ENCODE measurements at places on chromosomes 5 and 9. TPM values are rescaled to one million over a fixed set of nuclear protein-coding genes. Genes with fewer than 3 reads are reported as not detected.

DNA sequence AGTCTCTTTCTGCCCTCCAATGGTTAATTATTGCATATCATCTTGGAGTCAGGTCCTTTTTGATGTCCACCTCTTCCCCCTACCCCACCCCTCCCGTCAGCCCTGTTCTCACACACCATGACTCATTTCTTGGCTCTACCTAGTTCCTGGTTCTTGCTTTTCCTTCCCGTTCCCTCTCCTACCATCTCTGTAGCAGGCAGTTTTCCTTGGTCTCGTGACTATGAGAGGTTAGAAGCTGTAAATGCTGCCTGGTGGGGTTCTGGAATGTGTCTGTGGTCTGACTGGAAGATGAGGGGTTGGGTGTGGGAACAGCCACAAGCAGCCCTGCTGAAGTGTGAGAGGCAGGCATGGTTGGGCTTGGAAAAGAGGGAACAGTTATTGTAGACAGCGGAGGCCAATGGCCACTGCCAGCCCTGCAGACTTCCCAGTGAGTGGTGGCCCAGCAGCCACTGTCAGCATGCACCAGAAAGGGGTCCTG is 18.2 kb downstream of the SLC22A5 start:
- DNase-seq = no peak
- peaks cover 57% of the 10 kb centered on the region for H3K4me1 ChIP-seq
- peaks cover 3% of the 10 kb centered on the region for H3K36me3 ChIP-seq
- H3K27ac ChIP-seq = peak overlapping the region; percentile 52

DNA sequence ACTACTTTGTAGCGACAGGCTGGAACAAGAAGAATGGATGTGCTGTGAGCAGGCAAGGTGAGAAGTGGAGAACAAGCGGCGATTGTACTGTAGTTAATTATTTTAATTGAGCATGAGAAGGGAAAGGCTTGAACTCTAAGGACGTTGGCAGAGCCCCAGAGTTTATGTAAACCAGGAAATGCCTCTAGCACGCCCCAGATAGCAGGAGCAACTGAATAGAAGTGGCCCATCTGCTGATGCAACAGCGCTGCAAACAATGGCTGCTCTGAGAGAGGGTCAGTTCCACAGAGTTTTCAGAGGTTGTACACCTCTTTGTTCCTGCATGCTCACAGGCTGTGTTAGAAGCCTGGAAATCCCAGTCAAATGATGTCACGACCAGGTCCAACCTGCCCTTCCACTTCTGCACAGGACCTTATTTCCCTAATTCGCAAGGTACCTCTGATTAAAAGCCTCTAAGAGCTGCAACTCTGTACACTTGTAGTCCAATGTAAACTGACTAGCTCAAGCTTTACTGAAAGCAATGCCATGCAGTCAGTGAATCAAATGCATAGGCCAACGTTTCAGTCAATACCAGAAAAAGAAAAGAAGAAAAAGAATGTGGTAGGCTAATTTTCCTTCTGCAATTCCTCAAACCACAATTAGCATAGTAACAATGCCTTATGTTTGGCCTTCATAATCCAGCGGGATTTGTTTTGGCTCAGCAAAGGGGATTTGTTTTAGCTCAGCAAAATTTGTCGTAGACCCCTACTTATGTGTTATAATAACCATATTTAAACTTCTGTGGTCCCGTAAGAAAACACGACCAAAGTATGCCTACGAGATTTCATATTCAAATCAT is 119.6 kb upstream of the RETREG1 start:
- H3K27me3 ChIP-seq = peaks cover 28% of the 10 kb centered on the region
- H3K27ac ChIP-seq = no peak overlapping the region

GRCh38 chr5:126674145-126674544 is 73.4 kb downstream of the PHAX start:
- H3K27me3 ChIP-seq = no peaks in the 10 kb centered on the region
- H3K4me3 ChIP-seq = no peak overlapping the region
- no peak overlapping the region for H3K27ac ChIP-seq
- DNase-seq = no peak

The DBN1 gene
- total RNA-seq = 23.5 TPM

- peaks cover 5% of the 10 kb centered on the region for H3K4me1 ChIP-seq
- H3K4me3 ChIP-seq = no peak overlapping the region
- no peaks in the 10 kb centered on the region for H3K36me3 ChIP-seq
- no peak overlapping the region for H3K27ac ChIP-seq
- DNase-seq = no peak
- peaks cover 37% of the 10 kb centered on the region for H3K27me3 ChIP-seq
These were observed 45.8 kb upstream of the GARNL3 start for GRCh38 chr9:127218818-127219217.

DNA sequence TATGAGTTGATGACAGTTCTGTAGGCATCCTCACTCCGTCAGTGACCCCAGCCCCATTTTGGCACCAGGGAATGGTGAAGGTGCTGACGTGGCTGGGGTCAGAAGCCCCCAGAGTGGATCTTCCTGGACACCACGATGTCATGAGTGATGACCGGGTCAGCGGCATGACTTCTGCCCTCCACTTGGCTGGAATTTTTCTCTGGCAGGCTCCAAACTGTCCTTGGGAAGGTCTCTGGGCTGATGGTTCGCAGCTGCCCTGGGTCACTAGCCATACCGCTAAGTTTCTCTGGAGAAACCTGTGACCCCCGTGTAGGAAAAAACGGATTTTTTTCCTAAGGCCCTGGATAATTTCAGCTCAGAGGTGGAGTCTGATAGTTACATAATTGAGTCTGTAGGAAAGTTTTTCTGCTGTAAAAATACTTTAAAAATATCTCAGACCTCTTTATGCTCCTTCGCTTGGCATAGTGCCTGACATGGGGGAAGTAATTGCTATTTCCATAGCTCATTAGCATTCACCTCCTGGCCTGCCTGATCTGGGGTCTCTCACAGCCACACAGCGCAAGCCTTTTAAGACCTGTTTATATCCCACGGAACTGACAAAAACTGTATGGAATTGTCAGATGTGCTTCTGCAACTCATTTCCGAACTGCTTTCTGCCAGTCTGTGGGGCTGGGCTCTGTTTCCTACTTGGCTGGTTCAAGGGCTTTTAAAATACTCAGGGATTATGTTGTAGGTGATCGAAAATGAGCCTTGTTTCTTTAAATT is 69.2 kb downstream of the ANGPTL2 start:
- no peak for DNase-seq
- H3K4me1 ChIP-seq = peaks cover 25% of the 10 kb centered on the region
- H3K36me3 ChIP-seq = no peaks in the 10 kb centered on the region
- no peak overlapping the region for H3K4me3 ChIP-seq

DNA sequence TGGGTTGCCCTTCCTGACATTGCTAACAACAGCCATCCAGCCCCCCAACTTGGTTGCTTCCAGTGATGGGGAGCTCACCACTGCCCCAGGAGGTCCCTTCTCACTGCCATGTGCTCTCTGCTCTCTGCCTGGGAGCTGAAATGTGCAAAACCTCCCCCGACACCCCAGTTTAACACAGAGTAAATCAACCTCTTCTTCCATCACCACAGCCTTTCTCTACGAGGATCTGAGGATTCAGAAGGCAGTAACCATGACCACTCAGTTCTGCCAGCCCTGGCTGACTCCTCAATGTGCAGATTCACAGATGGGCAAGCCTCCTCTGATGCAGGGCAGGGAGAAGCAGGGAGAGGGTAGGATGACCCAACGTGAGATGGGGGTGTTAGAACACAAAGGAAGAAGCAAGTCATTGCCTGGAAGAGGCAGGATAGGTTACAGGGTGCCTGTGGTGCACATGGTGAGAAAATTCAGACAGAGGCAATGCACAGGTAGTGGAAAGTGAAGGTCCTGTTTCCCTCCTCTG is 185.0 kb downstream of the DAB2IP start:
- H3K27ac ChIP-seq = no peak overlapping the region
- H3K36me3 ChIP-seq = no peaks in the 10 kb centered on the region
- H3K4me1 ChIP-seq = no peaks in the 10 kb centered on the region
- no peak overlapping the region for H3K4me3 ChIP-seq
- no peaks in the 10 kb centered on the region for H3K27me3 ChIP-seq
- DNase-seq = no peak

GRCh38 chr5:73213566-73213998 is 40.6 kb downstream of the TMEM174 start:
- H3K27me3 ChIP-seq = peaks cover 74% of the 10 kb centered on the region

DNA sequence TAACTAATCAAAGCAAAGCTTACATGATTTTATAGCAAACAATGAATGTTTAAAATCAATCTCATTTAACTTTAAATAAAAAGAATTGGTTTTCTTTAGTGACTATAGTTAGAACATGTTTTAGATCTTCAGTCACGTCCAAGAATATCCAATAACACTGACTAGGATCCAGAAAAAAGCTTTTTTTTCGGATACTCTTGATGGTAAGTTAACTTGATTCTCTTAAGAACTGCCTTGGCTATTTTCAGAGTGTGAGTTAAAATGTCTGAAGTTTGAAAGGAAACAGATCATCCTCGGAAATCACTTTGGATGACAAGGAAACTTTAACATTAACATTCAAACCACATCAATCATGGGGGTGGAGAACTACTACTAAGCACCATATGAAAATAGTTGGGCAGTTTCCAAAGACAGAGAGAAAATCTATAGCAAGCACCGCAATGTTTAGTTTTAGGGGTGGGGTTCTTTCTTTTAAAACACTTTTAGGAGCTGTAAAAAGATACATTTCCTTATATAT is 83.7 kb upstream of the SLC27A6 start:
- H3K4me3 ChIP-seq = no peak overlapping the region
- H3K27ac ChIP-seq = no peak overlapping the region
- H3K27me3 ChIP-seq = no peaks in the 10 kb centered on the region
- no peaks in the 10 kb centered on the region for H3K36me3 ChIP-seq
- DNase-seq = no peak

DNA sequence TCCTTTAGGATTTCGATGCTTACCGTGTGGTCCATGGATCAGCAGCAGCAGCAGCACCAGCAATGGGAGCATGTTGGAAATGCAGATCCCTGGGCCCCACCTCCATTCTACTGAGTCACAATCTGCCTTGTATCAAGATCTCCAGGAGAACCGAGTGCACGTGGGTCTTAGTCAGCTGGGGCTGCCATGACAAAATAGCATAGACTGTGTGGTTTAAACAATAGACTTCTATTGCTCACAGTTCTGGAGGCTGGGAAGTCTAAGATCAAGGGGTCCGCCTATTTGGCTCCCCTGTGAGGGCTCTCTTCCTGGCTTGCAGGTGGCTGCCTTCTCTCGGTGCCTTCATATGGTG is 1.3 kb upstream of the PROP1 start:
- no peak overlapping the region for H3K4me3 ChIP-seq
- DNase-seq = peak; percentile 25
- no peaks in the 10 kb centered on the region for H3K36me3 ChIP-seq
- peaks cover 21% of the 10 kb centered on the region for H3K27me3 ChIP-seq

- no peaks in the 10 kb centered on the region for H3K36me3 ChIP-seq
- H3K4me1 ChIP-seq = peaks cover 2% of the 10 kb centered on the region
- peaks cover 4% of the 10 kb centered on the region for H3K27me3 ChIP-seq
- H3K27ac ChIP-seq = no peak overlapping the region
- no peak for DNase-seq
These were observed 63.5 kb upstream of the RAD23B start for GRCh38 chr9:107219486-107220077.

DNA sequence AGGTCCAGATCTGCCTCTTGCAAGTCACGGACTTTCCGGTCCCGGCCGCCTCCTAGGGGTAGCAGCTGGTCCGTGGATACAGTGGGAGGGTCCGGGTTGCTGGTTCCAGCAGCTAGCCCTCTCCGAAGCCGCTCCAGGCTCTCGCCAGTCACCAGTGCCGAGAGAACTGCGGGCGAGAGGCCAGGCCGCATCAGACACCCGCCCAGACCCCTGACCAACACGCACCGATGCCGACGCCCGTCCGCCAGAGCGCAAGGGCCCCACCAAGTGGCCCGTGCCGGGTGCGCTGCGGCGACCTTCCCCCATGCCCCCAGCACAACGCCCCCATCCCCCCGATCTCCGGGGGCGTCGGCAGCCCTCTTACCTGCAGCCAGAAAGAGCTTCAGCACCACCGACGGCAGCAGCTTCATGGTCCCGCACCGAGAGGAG is 470 bp downstream of the HBEGF start:
- peaks cover 64% of the 10 kb centered on the region for H3K4me1 ChIP-seq
- peaks cover 6% of the 10 kb centered on the region for H3K27me3 ChIP-seq
- peak overlapping the region; percentile 89 for H3K4me3 ChIP-seq
- no peak for DNase-seq
- H3K27ac ChIP-seq = peak overlapping the region; percentile 78

DNA sequence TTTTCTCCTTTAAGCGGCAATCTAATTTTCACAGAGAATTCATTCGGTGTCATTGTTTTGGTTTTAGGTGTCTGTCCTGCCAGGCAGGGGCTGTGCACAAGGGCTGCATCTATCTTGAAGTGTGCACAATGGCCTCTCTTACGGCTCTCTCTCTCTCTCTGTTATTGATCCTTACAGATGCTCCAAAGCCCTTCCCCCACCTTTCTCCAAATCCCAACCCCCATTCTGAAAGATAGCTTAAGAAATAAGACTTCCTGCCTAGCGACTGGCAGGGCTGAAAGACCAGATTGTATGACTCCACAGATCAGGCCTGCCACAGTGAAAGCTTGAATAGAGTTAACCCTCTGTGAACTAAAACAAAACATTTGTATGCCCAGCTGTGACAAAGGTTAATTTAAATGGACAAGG is 86.5 kb upstream of the NR5A1 start:
- DNase-seq = no peak
- H3K36me3 ChIP-seq = no peaks in the 10 kb centered on the region
- no peak overlapping the region for H3K27ac ChIP-seq
- H3K27me3 ChIP-seq = peaks cover 29% of the 10 kb centered on the region
- no peak overlapping the region for H3K4me3 ChIP-seq
- no peaks in the 10 kb centered on the region for H3K4me1 ChIP-seq

- DNase-seq = no peak
- H3K36me3 ChIP-seq = no peaks in the 10 kb centered on the region
- H3K4me3 ChIP-seq = no peak overlapping the region
- H3K4me1 ChIP-seq = no peaks in the 10 kb centered on the region
These were observed 126.0 kb upstream of the GPR151 start for GRCh38 chr5:146641941-146642340.

- H3K4me3 ChIP-seq = no peak overlapping the region
- DNase-seq = no peak
- peaks cover 33% of the 10 kb centered on the region for H3K4me1 ChIP-seq
- H3K27me3 ChIP-seq = no peaks in the 10 kb centered on the region
- H3K27ac ChIP-seq = peak overlapping the region; percentile 77
- H3K36me3 ChIP-seq = peaks cover 21% of the 10 kb centered on the region
These were observed 74.8 kb downstream of the ST8SIA4 start for GRCh38 chr5:100828071-100828897.

The ZNF879 gene
- total RNA-seq = 3.8 TPM

DNA sequence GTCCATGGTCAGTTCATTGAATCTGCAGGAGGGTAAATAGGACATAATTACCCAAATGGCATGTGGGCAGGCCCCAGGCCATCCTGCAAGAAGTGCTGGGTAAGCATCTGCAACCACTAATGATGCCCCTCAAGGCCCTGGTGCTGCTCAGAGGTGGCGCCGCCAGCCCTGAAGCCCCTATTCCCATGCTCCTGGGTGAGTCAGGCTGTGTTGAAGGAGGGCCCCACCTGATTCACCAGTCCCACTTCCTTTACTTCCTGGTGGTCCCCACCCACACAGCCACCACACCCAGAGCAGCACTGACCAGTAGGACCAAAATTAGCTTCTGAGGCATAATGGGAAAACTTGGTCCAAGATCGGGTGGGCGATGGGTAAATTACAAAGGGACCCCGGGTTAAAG is 120.4 kb upstream of the SPRY4 start:
- H3K36me3 ChIP-seq = no peaks in the 10 kb centered on the region
- DNase-seq = no peak
- no peak overlapping the region for H3K4me3 ChIP-seq
- peaks cover 14% of the 10 kb centered on the region for H3K27me3 ChIP-seq
- peaks cover 13% of the 10 kb centered on the region for H3K4me1 ChIP-seq
- H3K27ac ChIP-seq = no peak overlapping the region

The TAS2R1 gene
- not detected for total RNA-seq
